ENCODE measurements at places on chromosomes 4 and X. TPM values are rescaled to one million over a fixed set of nuclear protein-coding genes. Genes with fewer than 3 reads are reported as not detected.

DNA sequence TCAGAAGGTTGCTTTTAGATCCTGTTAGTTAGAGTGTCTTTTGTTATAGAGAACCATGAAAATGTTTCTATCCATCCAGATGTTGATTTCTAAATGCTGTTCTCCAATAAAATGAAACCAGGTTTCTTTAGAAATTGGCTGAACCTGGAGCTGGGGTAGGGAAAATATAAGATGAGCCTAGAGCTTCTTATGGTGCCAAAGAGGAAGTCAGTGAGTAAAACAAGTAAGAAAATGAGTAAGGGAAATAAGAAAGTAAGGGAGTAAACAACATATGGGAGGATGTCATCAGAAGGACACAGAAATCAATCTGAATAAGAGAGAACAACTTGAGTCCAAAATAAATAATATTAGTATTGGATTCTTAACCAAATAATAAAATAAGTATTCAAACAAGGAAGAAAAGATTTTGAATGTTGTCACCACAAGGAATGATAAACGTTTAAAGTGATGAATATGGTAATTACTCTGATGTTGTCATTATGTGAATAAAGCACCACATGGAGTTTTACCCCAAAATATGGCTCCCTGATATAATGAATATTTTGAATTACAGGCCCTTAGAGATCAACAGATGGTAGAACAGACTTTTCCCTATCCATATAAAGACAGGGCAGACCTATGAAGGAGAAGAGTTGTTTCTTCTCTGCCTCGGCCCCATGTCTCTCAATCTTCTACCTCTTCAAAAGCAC, 506.1 kb downstream of the IL15 start:
- no peak for DNase-seq
- peaks cover 40% of the 10 kb centered on the region for H3K36me3 ChIP-seq
- H3K27me3 ChIP-seq: no peaks in the 10 kb centered on the region
- no peak overlapping the region for H3K4me3 ChIP-seq
- peaks cover 37% of the 10 kb centered on the region for H3K4me1 ChIP-seq
- H3K27ac ChIP-seq: peak overlapping the region; percentile 50

Gene IL21
- 53.1 TPM for total RNA-seq

GRCh38 chrX:109902665-109903064, 100.2 kb upstream of the TMEM164 start:
- no peaks in the 10 kb centered on the region for H3K36me3 ChIP-seq
- H3K4me3 ChIP-seq: no peak overlapping the region
- no peak for DNase-seq
- no peak overlapping the region for H3K27ac ChIP-seq

DNA sequence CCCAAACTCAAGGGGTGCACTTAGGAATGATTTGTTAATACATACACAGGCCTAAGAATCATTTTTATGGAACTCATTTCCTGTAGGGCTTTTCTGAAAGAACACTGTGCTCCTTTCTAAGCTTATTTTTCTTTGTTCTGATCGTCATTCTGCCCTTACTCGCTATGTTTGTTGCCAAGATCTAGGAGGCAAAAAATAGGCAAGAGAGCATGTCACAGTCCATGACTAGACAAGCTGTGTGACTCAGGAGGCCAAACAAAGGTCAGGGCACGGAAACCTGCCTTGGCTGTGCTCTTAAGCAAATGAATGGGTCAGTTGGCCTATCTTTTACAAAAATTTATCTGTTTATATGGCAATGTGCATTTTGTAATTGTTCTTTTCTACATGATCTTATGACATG, 42.5 kb upstream of the C1GALT1C1 start:
- H3K27me3 ChIP-seq: no peaks in the 10 kb centered on the region
- no peak for DNase-seq
- peaks cover 14% of the 10 kb centered on the region for H3K4me1 ChIP-seq
- no peak overlapping the region for H3K4me3 ChIP-seq
- peaks cover 6% of the 10 kb centered on the region for H3K36me3 ChIP-seq

Gene CD40LG
- 122 TPM for total RNA-seq

Gene CPE
- 0.10 TPM for total RNA-seq

DNA sequence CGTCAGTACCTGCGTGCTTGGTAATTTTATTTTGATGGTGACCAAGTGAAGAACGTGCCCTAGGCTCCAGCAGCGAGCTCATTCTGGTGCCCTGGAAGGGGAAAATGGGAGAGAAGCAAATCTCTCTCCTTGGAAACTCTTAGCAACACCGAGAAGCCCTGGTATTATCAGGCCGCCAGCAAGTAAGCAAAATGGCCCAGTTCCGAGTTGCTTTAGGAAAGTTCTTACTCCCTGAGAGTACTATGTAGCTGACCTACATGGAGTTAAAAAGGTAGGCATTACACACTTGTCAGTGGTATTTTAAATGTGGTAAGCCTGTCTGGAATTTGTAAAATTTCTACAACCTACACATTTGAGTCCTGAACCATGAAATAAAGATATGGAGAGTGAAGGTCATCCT, 146.4 kb downstream of the CPEB2 start:
- no peaks in the 10 kb centered on the region for H3K4me1 ChIP-seq
- H3K27ac ChIP-seq: no peak overlapping the region
- no peaks in the 10 kb centered on the region for H3K36me3 ChIP-seq
- no peak overlapping the region for H3K4me3 ChIP-seq
- DNase-seq: no peak
- peaks cover 9% of the 10 kb centered on the region for H3K27me3 ChIP-seq

GRCh38 chr4:101035487-101035886, 311.8 kb downstream of the PPP3CA start:
- no peaks in the 10 kb centered on the region for H3K27me3 ChIP-seq
- H3K4me1 ChIP-seq: peaks cover 13% of the 10 kb centered on the region
- no peak for DNase-seq
- no peak overlapping the region for H3K4me3 ChIP-seq
- peaks cover 2% of the 10 kb centered on the region for H3K36me3 ChIP-seq
- H3K27ac ChIP-seq: no peak overlapping the region

Gene SERTM2
- 0.25 TPM for total RNA-seq

Gene RAI2
- total RNA-seq: 0.50 TPM

DNA sequence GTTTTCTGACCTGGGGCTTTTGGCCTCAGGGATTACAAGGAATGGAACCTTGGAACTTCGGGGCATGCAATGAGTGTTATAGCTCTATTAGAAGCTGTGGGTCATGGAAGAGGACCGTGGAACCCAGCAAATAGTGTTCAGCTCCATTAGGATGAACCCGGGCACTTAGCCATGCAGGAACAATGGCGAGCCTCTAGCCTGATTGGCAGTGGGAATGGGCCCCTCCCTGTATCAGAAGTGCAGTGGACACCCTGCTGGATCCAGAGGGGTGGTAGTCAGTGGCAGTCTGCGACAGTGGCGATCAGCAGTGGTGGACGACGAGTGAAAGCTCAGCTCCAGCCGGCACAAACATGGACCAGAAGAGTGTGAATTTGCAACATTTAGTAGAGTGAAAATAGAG, 315.4 kb upstream of the TECRL start:
- no peak overlapping the region for H3K27ac ChIP-seq
- no peak for DNase-seq
- no peaks in the 10 kb centered on the region for H3K4me1 ChIP-seq
- H3K4me3 ChIP-seq: no peak overlapping the region
- no peaks in the 10 kb centered on the region for H3K27me3 ChIP-seq

Gene GBA3
- not detected for total RNA-seq

DNA sequence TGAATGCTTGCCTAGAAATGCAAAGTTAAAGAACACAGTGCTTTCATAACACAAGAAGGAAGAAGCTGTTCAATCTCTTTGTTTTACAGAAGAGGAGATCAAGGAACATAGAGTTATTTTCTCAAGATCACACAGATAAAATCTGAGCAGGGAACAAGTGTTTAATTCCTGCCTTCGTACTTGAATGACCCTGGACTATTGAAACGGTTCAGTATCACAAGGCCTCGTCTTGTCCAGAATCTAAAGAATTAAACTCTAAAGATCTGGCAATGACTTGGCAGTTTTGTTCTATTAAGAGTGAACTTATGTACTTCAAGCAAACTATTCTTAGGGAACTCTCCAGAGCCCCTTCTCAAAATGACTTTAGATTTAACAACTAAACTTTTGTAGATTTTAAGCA, 97.7 kb downstream of the ANXA5 start:
- no peaks in the 10 kb centered on the region for H3K27me3 ChIP-seq
- no peak for DNase-seq
- H3K4me1 ChIP-seq: no peaks in the 10 kb centered on the region
- H3K4me3 ChIP-seq: no peak overlapping the region
- H3K36me3 ChIP-seq: no peaks in the 10 kb centered on the region

Gene TMSB15C
- total RNA-seq: 2.1 TPM

Gene RNF175
- 1.5 TPM for total RNA-seq

DNA sequence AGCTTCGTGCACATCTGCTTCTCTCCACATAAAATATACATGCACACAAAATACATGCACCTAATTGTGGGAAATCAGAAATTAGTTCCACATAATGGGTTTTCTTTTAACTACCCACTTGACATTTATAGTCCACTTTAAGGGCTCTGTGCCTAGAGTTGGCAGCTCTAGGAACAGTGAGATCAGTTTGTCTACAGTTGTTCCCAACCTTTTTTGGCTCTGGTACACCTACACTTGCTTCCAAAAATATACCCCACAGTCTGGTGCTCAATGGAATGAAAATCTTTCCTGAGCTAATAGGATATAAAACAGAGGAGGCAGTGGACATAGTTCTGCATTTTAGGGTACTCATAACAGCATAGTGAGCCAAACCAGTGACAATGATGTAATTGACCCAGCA, 36.1 kb downstream of the HDAC8 start:
- peaks cover 2% of the 10 kb centered on the region for H3K36me3 ChIP-seq
- H3K4me1 ChIP-seq: no peaks in the 10 kb centered on the region
- H3K4me3 ChIP-seq: no peak overlapping the region
- H3K27ac ChIP-seq: no peak overlapping the region

- no peak overlapping the region for H3K27ac ChIP-seq
- H3K4me3 ChIP-seq: no peak overlapping the region
- no peak for DNase-seq
Observed at GRCh38 chr4:153765894-153766293, 6.1 kb upstream of the RNF175 start.

DNA sequence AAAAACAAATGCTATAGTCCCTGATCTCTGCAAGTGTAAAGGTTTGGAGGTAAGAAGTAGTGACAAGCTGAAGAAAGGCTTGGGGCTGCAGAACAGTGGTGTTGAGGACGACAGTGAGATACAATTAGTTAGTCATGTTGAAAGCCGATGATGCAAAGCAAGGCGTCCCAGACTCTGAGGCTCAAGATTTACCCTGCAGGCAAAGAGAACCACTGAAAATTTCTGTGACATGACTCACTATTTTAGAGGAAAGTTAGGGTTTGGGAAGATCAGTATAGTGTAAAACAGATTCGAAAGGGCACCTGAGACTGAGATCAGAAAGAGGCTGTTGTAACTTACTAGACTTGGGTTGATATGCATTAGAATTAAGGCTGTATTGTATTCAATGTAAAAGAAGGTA, 281.3 kb upstream of the FTHL17 start:
- no peak overlapping the region for H3K4me3 ChIP-seq
- H3K27me3 ChIP-seq: peaks cover 2% of the 10 kb centered on the region
- no peaks in the 10 kb centered on the region for H3K4me1 ChIP-seq
- H3K27ac ChIP-seq: no peak overlapping the region
- no peak for DNase-seq
- no peaks in the 10 kb centered on the region for H3K36me3 ChIP-seq

DNA sequence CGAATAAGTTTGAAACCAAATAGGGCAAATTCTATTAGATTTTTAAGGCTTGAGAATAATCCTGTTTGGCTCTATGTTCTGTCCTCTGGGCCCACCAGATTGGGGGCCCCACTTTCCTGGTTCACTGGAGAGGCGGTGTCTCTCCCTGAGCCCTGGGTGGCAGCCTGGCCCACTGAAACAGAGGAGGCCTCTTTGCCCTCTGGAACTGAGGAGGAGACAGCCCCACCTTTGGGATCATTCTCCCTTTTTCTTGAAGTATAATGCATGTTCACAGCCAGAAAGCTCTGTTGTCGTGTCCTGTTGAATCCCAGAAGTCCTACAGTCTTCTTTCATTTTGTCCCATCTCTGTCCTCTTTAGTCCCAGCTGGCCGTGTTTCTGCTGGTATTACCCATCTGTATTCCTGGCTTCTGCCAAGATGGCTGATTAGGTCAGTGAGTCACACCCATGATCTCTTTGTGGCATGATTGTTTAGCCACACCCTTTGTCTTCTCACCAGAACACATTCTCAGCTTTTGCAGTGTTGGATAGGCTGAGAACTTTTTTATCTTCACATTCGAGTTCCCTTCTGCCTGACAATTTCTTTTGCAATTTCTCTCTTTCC, 8.1 kb upstream of the TBC1D25 start:
- H3K4me3 ChIP-seq: no peak overlapping the region
- H3K36me3 ChIP-seq: peaks cover 13% of the 10 kb centered on the region

- no peak overlapping the region for H3K4me3 ChIP-seq
- no peaks in the 10 kb centered on the region for H3K27me3 ChIP-seq
- DNase-seq: no peak
- H3K4me1 ChIP-seq: no peaks in the 10 kb centered on the region
- no peak overlapping the region for H3K27ac ChIP-seq
- H3K36me3 ChIP-seq: no peaks in the 10 kb centered on the region
Observed at GRCh38 chr4:15714141-15714540, 11.3 kb downstream of the BST1 start.

DNA sequence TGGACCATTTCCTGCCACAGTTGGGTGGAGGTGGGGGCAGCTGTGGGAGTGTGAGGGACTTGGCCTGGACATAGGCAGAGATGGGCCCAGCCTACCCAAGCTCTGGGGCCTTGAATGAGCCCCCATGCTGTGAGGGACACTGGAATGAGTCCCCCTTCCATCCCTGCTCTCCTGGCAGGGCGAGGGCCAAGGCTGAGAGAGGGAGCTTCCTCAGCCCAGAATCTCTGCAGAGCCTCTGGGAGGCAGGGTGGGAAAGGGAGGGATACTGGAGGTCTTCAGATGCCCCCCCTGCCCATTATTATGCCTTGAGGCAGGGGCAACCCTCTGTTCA, 124.5 kb upstream of the PJA1 start:
- H3K27ac ChIP-seq: no peak overlapping the region
- DNase-seq: no peak
- H3K27me3 ChIP-seq: no peaks in the 10 kb centered on the region

DNA sequence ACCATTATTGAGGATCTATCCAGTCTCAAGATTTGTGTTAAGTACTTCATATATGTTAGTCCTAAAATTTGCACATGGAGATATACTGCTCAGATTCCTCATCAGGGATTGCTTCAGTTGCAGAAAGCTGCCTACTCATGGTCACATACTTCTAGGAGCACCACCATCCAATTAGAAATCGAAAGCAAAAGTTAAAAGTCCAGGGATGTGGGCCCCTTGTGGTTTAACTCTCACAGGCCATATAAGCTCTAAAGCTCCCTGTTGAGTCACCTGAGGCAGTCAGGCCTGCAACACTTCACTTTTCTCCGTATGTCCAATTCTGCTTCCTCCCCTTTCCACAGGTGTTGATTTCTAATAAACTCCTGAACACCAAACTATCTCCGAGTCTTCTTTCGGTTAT, 84.2 kb downstream of the CNOT6L start:
- peaks cover 33% of the 10 kb centered on the region for H3K36me3 ChIP-seq
- peak; percentile 49 for DNase-seq
- H3K27ac ChIP-seq: peak overlapping the region; percentile 66
